ENCODE measurements at places on chromosomes 16 and 17. TPM values are rescaled to one million over a fixed set of nuclear protein-coding genes. Genes with fewer than 3 reads are reported as not detected.

TOP2A gene
- polyA plus RNA-seq = 13.4 TPM

PABPN1L gene
- polyA plus RNA-seq = 0.03 TPM

STH gene
- not detected for polyA plus RNA-seq

CCDC200 gene
- 0.14 TPM for polyA plus RNA-seq

KRT33B gene
- polyA plus RNA-seq = not detected

ICAM2 gene
- 77.7 TPM for polyA plus RNA-seq

CHRNE gene
- polyA plus RNA-seq = 0.61 TPM

TOM1L2 gene
- polyA plus RNA-seq = 26.5 TPM

SPNS3 gene
- 0.62 TPM for polyA plus RNA-seq

ETV4 gene
- 4.3 TPM for polyA plus RNA-seq

KRTAP1-1 gene
- polyA plus RNA-seq = not detected

RNF157 gene
- polyA plus RNA-seq = 1.4 TPM

FOXC2 gene
- polyA plus RNA-seq = 0.37 TPM

EMP2 gene
- polyA plus RNA-seq = 110 TPM

HCRT gene
- not detected for polyA plus RNA-seq

EXOC3L1 gene
- 9.7 TPM for polyA plus RNA-seq

TBC1D3E gene
- not detected for polyA plus RNA-seq

TMEM92 gene
- polyA plus RNA-seq = 5.6 TPM

TRPV3 gene
- 0.10 TPM for polyA plus RNA-seq

SNF8 gene
- polyA plus RNA-seq = 117 TPM

MCRIP1 gene
- 188 TPM for polyA plus RNA-seq
